ENCODE measurements at places on chromosomes 5 and 9.
A peak's percentile ranks its signal among the peaks of the same experiment; 100 is the strongest.

- DNase-seq: no peak
Observed at GRCh38 chr5:103428923-103429322, 133.7 kb downstream of the NUDT12 start.

DNA sequence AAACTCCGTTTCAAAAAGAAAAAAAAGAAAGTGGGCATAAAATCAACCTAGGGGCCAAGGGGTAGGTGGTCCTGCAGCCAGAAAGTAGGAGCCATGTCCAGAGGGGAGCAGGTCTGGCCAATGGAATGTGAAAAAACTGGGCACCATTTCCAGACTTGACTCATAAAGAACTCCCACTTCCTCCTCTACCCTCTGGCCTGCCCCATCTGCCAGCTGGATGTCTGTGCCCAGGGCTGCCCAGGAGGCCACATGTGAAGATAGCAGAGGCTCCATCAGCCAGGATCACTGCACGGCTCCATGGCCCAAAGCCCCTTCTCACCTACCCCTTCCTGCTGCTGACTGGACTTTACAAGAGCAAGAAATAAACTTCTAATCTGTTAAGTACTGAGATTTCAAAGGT lies 42.1 kb upstream of the EEIG1 start:
- no peak for DNase-seq

DNA sequence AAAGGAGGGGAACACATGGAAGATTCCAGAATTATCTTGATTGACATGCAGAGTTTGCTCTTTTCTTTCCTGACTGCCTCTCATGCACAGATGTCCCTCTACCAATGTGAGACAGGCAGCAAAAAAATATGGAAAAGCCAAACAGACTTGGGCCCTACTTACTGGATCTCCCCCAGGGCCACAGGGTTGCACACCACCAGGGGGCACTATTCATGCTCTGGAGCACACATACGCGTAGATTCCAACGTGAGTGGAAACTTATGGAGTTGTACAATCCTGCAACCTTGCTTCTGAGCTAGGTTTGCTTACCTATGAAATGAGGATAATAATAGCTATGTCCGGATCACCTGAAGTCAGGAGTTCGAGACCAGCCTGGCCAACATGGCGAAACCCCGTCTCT lies 319.5 kb downstream of the ARHGEF28 start:
- DNase-seq: no peak

DNA sequence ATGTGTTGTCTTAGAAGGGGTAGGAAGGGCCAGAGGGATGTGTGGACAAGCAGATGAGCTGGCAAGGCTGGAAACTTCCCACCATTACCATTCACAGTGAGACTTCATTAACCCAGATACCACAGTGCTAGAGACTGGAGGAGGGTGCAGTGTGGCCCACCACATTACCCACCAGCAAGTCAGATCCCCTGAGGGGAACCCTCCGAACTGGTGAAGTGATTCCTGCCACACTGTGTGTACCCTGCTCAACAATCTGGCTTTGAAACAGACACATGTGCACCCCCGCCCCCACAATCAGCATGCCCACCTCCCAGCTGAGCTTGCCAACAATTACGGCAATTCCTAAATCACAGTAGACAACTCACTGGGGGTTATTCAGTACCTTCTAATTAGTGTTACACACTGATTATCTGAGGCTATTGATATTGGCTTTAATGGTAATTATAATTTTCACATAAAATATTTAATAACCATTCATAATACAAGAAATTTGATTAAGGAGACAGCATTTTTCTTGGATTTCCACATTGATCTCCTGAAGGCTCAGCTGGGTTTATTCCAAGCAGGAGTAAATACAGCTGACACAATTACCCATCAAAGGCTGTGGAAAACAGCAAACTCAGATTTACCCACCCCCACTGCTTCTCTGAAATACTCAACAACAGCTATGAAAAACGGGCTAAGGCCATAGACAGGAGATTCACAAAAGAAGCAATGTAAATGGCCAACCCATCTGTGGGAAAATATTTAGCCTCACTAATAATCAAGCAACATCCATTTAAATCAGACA lies 169.3 kb upstream of the FSTL4 start:
- no peak for DNase-seq

DNA sequence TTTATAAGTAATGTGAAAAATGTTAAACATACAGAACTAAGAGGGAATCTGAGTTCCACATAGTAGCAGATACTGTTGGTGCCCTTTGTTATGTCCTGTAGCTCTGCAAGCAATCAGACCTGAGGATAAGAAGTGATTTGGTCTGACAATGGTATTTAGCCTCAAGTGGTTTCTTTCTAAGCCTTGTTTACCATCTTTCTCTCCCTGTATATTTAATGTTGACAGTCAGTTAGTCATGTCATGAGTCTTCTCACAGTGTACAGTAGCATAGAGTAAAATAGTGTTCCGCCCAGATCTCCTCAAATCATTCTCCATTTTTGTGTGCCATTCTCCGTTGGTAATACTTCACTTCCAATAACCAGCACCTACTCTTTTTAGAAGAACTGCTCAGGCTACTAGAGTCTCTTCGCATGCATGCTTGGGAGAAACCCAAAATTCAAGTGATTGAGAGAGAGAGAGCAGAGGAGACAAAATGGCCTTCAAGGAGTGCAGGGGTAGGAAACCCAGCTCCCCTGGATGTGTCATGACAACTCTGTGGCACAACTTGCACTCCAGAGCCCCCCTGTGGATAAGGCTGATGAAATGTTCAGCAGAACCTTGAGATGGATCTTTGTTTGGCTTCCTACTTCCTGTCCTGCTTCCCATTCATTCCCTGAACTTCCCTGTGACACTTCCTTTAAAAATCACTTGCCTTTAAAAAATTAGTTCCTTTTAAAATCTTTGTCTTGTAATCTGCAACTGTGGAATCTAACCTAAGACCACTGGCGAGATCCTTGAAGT lies 129.2 kb upstream of the FST start:
- no peak for DNase-seq

DNA sequence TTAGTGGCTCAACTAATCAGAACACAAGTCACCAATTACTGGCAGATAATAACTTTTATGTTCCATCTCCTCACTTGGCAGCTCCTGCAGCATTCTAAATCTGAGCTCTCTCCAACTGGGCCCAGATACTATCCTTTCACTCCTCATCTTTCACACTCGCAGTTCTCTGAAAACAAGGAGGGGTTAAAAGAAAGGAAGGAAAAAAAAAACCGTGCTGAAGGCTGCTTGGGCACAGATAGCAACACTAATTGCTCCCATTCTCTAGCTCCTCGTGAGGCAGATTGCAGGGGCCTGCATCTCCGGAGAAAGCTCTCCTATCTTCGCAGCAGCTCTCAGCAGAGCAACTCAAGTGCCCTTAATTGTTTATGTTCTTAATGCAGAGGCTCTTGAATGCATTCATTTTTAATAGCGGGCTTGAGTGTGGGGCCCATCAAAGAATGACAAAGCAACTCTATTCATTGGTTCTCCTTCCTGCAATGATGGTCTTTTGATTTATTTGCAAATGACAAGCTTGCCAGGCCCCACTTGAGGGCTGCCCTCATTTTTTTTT lies 23.9 kb downstream of the TLE1 start:
- DNase-seq: peak; percentile 9

DNA sequence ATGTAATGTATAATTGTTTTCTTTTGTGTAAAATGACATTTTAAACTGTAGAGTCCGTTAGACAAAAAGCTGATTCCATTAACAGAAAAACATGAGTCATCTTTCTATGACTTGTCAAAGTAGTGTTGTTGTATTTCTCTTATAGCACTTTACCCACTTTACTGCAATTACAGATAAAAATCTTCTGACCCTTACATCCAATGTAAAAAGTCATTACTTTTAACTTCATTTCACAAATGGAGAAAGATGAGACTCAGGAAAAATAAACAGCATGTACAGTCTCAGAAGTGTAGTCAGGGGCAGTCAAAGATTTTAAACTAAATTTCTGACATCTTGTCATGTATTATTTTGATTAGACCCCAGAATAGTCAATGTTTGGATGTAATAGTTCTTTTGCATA lies 146.6 kb downstream of the CTNND2 start:
- no peak for DNase-seq

- DNase-seq: no peak
Observed at GRCh38 chr9:116716438-116716837, 29.3 kb downstream of the TRIM32 start.

DNA sequence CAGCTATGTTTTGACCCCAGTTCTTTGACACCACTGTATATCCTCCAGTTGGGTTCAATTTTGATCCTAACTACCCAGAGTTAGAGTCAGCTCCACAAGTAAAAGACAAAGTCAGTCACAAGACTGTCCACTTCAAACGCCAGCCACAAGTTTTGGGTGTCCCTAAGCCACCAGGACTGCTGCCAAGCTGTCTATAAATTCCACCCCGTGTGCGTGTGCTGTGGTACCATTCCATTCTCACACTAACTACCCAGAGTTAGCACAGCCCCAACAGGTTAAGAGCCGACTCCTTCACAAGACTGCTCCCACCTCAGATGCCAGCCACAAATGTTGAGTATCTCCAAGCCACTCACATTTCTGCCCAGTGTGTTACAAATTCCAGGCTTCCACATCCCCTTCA lies 56.7 kb downstream of the APC start:
- DNase-seq: no peak

GRCh38 chr9:134423749-134424148 lies 97.5 kb downstream of the RXRA start:
- no peak for DNase-seq

- no peak for DNase-seq
Observed at GRCh38 chr5:151811593-151812321, 40.0 kb downstream of the G3BP1 start.

DNA sequence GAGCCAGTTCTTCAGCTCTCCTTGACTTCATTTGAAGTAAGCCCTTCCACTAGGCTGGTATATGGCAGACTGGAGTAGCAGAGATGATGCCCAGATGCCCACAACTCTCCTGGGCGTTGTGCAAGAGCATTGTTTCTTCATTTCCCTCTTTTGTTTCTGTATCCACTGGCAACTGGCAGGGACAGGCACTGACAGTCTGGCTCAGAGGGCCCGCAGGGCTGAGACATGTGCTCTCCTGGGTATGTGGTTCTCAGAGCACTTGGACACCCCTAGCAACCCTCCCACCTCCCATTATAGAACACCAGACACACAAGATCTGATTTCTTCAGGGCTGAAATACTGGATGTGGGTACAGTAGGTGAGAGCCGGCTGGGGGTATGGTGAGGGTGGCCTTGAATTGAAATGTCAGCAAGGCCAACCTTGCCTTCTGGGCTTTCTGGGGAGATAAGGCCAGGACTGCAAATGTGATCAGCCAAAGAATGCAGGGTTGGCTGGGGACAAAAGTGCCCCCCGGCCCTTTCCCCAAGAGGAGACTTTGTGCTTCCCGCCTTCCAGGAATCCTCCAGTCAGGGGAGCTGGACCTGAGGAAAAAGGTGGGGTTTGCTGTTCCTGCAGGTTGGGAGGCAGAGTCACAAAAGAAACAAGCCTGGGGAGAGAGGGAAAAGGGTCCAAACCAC lies 28.6 kb upstream of the CTNNA1 start:
- peak; percentile 1 for DNase-seq

DNA sequence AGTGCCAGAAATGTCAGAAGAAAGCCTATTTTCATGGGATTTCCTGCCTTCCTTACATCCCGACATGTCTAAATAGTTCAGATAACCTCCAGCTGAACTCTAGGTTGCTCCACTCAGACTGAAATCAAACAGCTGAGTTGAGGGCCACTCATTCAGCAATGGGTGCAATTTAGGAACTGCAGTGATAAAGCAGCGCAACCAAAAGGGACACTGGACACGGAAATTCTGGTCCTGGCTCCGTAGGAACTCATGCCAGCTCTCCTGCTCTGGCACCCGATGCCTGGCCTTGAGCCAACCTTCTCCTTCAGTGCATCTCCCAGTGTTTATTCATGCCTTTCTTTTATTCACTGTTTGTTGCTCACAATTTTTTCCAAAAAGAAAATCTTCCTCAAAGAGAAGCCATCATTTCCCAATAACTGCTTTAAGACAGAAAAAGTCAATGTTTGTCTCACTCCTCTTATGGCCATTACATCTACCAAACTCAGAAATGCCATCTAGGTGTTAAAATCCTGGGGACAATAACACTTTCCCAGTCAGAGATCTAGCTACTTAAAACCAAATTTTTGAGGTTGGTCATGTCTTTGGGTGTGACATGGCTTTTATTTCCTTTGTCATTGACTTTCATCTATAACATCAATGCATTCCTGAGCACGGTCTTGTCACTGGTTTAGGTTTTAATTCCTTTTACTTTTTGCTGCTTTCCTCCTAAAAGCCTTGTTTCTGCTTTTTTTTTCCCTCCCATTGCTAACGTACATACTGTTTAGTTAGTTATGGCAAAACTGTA lies 126.9 kb downstream of the PDE4D start:
- DNase-seq: peak; percentile 36

DNA sequence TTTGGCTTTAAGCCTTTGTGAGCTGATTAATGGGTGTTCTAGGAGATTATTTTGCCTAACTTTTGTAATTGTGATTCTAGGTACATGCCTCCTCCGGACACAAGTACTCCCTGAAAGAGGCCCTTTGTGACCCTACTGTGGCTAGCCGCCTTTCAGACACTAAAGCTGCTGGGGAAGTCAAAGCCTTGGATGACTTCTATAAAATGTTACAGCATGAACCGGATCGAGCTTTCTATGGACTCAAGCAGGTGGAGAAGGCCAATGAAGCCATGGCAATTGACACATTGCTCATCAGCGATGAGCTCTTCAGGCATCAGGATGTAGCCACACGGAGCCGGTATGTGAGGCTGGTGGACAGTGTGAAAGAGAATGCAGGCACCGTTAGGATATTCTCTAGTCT lies 13.6 kb downstream of the ITGA1 start:
- DNase-seq: no peak

- DNase-seq: no peak
Observed at GRCh38 chr9:83198371-83198770, 135.4 kb upstream of the RASEF start.

DNA sequence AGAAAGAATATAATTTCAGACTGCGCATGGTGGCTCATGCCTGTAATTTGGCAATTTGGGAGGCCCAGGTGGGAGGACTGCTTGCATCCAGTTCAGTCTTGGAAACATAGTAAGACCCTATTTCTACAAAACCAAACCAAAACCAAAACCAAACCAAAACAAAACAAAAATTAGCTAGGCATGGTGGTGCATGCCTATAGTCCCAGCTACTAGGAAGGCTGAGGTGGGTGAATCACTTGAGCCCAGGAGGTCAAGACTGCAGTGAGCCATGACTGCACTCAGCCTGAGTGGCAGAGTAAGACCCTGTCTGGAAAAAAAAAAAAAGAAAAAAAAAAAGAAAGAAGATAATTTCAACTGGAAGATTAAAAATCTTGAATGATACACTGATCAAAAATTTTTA lies 137.0 kb upstream of the ACOT12 start:
- DNase-seq: no peak

DNA sequence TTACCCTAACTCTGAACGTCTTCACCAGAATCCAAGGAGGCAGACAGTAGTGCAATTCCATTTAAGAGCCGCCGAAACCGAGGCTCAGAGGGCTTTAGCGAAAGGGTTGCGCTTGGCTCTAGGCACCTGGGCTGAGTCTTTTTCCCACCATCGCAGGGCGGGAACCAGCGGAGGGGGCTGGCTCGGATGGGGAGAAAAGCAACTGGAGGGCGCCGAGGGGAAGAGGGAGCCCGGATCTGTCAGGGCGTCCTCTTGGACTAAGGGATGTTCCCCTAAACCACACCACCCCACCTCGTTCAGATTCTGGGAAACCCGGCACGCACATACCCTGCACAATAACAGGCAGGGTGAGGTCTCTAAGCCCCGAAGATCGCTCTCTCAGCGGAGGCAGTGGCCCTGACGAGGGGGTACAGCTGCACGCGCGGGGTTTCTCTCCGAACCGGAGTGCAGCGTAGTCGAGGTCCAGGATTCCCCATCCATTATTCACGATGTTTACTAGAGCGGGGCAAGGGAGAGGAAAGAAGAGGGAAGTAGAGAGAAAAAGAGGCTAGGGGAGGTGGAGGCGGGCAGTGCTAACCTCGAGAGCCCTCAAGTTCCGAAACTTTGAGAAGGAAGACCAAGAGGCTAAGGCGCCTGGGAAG lies 1.3 kb upstream of the POU4F3 start:
- no peak for DNase-seq
